ENCODE measurements at places on chromosomes 1 and 21. TPM values are rescaled to one million over a fixed set of nuclear protein-coding genes. Genes with fewer than 3 reads are reported as not detected.

GRCh38 chr1:109873278-109874175, 37.1 kb upstream of the CSF1 start:
- H3K4me1 ChIP-seq = no peaks in the 10 kb centered on the region
- no peak overlapping the region for H3K27ac ChIP-seq
- H3K4me3 ChIP-seq = no peak overlapping the region
- no peak for DNase-seq

GRCh38 chr1:51131185-51131584, 29.2 kb downstream of the C1orf185 start:
- no peak overlapping the region for H3K4me3 ChIP-seq
- no peak for DNase-seq
- peaks cover 35% of the 10 kb centered on the region for H3K27me3 ChIP-seq

DNA sequence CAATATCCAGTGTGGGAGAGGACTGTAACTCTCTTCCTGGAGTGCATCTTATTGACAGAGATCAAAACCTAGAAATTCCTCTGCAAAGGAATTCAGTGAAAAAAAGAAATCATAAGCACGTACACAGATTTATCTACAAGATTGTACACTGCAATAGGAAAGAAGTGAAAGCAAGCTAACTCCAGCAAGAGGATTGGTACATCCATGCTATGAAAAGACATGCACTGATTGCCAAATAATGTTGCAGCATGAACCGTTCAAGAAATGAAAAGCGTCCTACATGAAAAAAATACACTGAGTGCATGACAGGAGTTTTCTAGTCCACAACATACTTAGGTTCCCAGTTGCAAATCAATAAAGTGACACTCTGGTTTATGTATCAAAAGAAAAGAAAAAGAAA, 1.9 kb upstream of the MGST3 start:
- H3K27ac ChIP-seq = no peak overlapping the region
- no peaks in the 10 kb centered on the region for H3K36me3 ChIP-seq
- H3K4me3 ChIP-seq = peak overlapping the region; percentile 36
- no peak for DNase-seq
- peaks cover 12% of the 10 kb centered on the region for H3K4me1 ChIP-seq
- H3K27me3 ChIP-seq = no peaks in the 10 kb centered on the region

- DNase-seq = no peak
- peaks cover 12% of the 10 kb centered on the region for H3K4me1 ChIP-seq
- H3K36me3 ChIP-seq = peaks cover 1% of the 10 kb centered on the region
- H3K4me3 ChIP-seq = no peak overlapping the region
Observed at GRCh38 chr1:26496861-26497260, 24.6 kb downstream of the HMGN2 start.

SLC1A7 gene
- not detected for total RNA-seq

Measured in activated T-cell treated with anti-CD3 and anti-CD28 coated beads, Interleukin-2, amount 50 U/mL, for 72 hours (primary cell).